ENCODE measurements at places on chromosomes 1 and 21.

DNA sequence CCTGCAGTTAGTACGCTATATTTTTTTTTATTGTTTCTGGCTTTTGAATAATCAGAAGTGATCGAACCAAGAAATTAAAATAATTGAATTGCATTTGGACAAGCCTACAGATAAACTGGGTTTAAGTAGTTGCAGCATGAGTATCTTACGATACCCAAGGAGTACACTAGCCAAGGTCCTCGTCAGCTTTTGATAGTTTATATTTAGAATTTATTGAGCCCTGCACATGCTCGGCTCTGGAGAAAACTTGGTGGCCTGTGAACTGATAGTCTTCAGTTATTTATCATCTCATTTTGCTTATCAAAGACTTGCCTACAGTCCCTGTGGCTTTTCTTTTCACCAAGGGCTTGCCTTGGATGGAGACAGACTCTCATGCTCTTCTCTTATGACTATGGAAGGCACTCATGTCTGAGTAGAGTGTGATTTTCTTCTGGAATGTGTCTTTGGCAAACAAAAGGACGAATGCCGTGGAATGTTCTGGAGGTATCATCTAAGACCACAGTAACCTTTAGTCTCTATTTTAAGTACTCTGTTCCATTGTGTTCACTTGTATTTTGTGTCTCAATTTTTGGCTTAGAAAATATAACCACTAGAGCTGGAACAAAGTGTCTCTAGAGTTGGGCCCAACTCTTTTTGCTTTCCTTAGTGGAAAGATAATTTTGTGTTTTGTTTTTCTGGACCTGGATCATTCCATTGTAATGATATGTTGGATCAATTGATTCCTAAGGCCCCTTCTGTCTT, 35.9 kb downstream of the BCL9 start:
- no peak for DNase-seq

DNA sequence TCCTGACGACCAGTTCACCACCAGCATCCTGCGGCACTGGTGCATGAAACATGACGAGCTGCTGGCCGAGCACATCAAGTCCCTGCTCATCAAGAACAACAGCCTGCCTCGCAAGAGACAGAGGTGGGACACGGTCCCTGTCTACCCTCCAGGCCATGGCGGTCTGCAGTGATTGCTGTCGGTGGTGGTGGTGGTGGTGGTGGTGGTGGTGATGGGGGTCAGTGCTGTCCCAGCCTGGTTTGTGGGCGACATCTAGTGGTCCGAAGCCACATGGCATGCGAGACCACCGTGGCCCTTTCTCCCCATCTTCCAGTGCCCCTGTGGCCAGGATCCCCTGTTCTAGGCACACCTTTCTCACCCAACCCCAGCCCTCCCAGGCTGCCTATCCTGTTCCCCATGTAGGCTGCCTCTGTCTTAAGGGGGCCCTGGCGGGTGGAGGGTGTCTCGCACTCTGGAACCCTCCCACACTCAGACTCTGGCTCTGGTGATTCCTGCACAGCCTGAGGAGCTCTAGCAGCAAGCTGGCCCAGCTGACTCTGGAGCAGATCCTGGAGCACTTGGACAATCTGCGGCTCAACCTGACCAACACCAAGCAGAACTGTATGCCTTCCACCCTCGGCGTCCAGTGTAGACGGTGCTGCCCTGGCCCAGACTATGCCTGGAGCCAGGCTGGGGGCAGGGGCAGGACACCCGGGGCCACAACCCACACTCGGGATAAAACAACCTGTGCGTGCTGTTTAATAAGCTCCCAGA, 3.2 kb upstream of the SLC27A3 start:
- DNase-seq: no peak

DNA sequence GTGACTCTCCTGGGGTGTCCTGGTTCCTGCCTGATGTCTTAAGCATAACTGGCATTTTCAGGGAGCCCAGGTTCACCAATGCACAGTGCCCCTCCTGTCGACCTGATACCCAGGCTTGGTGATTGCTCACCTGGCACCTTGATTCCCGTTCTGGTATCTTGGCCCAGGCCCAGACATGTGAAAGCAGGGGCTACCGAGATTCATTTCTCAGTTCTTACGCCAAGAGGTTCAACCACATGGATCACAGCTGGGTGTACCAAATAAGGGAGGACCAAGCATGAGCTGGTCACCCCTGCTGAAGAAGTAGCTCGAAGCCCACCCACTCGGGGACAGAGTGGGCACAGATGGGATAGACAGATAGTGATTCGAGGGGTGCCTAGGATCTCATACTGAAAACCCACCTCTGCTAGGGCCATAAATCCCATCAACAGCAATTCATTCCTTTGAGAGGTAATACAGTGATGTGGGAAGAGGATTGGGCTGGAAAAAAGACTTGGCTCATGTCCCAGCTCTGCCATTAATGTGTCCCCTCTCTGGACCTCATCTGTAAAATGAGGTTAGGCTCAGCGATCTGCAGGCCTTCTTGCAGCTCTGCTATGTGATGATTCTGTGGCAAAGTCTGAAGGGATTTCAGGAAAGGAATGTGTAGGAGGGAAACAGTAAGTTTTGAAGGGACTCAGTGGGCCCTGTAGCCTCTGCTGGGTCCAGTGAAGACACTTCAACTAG, 2.7 kb downstream of the EPHX1 start:
- DNase-seq: no peak

GRCh38 chr1:101820071-101820470, 176.7 kb downstream of the OLFM3 start:
- peak; percentile 13 for DNase-seq

GRCh38 chr1:33443080-33443704, 12.3 kb upstream of the PHC2 start:
- no peak for DNase-seq

DNA sequence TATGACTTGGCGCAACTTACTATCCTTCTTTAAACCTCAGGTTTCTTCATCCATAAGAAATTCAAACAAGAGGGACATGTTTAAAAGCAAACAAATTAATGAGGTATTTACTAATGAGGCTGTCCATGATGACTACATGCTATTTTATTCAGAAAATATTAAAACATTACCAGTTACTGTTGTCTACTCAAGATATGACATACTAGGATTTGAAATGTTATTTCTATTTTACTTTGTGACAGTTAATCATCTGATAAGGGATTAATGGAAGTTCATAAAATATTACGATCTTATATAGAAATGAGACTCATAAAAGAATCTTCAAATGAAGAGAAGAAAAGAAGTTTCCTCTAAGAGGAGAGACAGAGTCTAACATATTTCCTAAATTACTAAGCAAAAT, 80.1 kb downstream of the SPATA6 start:
- no peak for DNase-seq

GRCh38 chr1:23448846-23449245, 24.3 kb upstream of the TCEA3 start:
- DNase-seq: no peak

DNA sequence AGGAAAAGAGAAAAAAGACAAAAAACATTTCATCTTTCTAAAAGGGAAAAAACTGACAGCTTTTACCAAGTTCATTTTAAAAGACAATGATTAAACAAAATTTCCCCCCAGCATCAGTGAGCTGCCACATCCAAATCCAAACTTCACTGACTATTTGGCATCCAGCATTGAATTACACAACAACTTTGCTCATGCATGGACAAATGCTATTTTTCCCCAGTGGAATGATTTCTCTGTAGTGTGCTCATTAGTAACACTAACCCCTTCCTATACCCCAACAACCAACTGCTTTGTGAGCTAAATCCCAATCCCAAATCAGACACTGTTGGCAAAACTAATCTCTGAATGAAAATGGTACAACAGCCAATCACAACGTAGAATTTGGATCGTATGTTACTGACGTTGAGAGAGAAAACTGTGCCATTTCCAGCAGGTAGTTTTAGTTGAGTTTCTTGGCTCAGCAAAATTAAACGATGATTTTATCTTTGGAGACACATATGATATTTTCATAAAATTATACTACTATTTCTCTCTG, 37.9 kb downstream of the PIK3R3 start:
- no peak for DNase-seq

DNA sequence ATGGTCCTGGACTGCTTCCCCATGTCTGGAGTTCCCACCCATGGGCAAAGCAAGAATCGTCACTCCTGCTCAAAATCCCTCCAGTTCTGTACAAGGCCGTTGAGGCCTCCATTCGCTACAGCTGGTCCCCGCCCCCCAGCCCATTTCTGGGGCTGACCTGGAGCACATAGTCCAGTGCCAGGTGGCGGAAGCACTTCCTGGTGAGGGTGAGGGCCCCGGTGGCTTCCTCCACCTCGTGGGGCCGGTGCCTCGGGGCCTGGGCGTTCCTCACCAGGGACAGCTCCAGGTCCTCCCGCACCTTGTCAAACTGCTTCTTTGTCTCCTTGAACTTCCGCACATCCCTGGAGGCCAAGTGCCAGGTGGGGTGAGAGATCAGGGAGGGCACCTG, 7.4 kb downstream of the ACAP3 start:
- no peak for DNase-seq

- no peak for DNase-seq
These were observed 994 bp upstream of the ACBD6 start for GRCh38 chr1:180503280-180503862.

DNA sequence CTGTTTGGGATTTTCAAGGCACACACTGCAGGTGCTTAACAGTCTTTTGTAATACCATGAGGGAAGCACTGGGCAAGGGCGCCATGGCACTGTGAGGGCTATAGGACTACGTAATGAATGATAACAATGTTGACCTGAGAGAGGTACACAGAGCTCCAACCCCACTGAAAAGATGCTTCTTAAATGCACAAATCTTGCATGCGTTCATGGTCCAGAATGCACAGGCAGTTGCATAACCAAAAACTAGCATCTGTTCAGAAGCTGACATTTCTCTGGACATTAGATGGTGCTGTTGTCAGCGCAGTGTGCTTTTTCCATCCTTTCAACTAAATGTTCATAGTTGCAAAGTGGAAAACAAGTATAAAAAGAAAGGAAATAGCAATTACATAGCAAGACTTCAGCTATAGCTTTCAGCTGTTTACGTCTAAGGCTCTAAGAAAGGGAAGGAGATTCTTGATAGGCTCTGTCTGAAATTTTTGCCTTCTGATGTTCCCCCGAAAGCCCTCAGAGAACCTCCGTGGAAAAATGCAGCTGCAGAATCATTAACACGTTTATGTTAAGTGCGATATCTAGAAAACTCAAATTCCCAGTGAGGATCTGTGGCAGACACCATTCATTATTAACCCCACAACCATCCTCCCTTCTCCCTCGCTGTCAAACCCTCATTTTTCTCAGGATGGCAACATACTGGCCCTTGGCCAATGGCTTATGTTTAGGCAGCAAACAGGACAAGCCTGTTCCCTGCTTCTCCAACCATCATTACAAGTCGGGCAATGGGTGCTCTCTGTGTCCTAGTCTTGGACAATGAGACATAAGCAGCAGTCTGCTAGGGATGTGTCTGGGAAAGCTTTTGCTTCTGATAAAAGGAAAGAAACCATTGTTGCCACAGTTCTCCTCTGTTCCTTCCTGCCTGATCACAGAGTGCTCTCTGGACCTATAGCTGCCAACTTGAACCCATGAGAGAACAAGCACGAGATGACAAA, 8.2 kb upstream of the TARBP1 start:
- peak; percentile 71 for DNase-seq

GRCh38 chr1:39142401-39143060, 62.0 kb upstream of the MACF1 start:
- DNase-seq: no peak

GRCh38 chr1:67020765-67021164, 33.2 kb downstream of the SLC35D1 start:
- no peak for DNase-seq

GRCh38 chr1:202967684-202968281, 726 bp upstream of the CYB5R1 start:
- peak; percentile 10 for DNase-seq

GRCh38 chr1:180905927-180906326, 6.8 kb upstream of the KIAA1614 start:
- DNase-seq: no peak

DNA sequence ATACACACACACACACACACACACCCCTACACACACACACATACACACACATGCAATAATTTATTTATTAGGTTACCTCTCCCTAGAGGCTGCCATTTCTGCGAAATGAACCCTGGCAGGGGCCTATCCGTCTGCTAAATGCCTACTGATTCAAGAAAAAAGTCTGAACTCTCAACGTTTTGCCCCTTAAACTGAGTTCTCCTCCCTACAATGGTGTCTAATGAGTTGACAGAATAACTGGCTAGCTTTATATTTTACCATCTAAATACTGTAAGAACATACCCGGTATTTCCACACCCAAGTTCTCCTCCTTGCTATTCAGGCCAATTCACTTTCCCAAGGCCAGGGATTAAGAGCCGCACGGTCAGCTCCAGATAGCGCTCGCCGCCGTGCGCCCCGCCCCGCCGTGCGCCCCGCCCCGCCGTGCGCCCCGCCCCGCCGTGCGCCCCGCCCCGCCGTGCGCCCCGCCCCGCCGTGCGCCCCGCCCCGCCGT, 339 bp upstream of the RNPC3 start:
- peak; percentile 60 for DNase-seq

DNA sequence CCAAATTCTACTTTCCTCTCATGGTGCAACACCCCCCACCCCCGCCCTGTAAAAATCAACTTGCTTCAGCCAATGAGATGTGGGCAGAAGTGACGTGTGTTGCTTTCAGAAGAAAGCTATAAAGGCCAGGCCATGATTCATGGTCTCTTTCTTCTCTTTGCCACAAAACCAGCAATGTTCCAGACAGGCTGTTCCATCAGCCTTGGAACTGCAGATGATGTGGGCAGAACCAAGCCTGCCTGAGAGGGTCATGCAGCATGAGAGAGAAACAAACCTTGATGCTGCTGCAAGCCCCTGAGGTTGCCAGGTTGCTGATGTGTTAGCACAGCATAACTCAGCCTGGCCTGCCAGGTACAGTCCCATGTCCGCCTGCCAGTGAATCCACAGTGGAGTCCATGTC, 41.8 kb downstream of the MIS18A start:
- DNase-seq: no peak

GRCh38 chr1:67771749-67772148, 61.5 kb downstream of the GNG12 start:
- no peak for DNase-seq

GRCh38 chr1:201336711-201337450, 40.6 kb downstream of the TNNT2 start:
- DNase-seq: no peak

- no peak for DNase-seq
These were observed 75.4 kb downstream of the AHCTF1 start for GRCh38 chr1:246856371-246856770.

DNA sequence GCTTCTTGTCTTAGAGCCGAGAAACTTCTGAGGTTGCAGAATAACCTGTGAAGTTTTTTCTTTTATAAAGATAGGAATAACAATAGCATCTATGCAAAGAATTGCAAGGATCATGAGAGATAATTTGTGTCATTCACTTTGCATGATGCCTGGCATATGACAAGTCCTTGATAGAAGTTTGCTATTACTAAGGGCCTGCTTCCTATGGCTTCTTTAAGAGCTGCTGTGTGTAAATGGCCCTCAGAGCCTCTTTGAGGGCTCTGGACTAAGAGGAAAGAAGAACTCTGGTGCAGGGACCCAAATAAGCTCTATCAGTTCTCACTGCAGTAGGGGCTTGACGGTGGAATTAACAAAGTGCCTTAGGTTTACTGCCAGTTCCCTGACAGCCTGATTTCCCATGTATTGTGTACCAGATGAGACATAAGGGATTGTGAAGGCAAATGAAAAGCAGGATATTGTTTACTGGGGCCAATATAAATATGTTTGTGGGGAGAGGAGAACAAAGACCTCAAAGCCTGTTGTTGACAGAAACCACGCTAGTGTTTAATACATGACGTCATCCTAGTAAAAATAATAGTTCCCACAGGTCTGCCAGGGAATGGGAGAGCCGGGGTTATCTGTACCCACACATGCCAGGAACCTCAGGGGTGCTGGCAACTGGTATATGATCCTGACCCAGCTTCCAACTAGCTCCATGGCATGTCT, 131.2 kb upstream of the UBE2U start:
- peak; percentile 57 for DNase-seq

Data from astrocyte of the spinal cord (primary cell).